ENCODE measurements at places on chromosomes 16 and 17. TPM values are rescaled to one million over a fixed set of nuclear protein-coding genes. Genes with fewer than 3 reads are reported as not detected.

SCIMP gene
- total RNA-seq, result not detected

KIF19 gene
- total RNA-seq, result 6.4 TPM

DNA sequence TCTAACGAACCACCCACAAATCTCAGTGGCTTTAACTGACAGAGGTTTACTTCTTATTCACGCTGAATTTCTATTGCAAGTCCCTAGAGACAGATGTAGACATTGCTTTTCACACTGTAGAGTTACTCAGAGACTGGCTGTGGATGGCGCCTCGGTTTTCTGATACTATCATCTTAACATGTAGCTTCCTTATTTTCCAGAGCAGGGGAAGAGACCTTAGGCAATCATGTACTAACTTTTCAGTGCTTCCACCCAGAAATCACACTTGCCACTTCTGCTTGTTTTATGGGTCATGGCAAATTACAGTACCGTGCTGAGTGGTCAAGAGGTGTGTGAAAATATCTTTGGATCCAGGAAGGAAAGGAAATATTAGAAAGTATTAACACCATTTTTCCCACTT lies 65.4 kb downstream of the MAF start:
- no peak for DNase-seq

DNA sequence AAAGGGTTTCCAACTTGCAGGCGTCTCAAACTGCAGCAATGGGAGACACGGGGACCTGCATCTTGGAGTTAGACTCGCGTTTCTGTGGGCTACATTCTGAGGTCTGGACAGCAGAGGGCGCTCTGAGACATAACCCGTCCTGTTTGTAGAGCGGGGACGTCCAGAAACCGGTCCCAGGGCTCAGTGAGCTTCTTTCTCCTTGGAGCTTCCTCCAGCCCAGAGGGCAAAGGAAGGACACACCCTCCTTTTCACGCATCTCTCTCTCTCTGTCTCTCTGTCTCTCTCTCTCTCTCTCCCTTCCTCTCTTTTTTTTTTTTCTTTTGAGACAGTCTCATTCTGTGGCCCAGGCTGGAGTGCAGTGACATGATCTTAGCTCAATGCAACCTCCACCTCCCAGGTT lies 19.8 kb downstream of the COX4I1 start:
- peak; percentile 89 for DNase-seq

GRCh38 chr17:29108823-29109476 lies 66.0 kb downstream of the PIPOX start:
- no peak for DNase-seq

DNA sequence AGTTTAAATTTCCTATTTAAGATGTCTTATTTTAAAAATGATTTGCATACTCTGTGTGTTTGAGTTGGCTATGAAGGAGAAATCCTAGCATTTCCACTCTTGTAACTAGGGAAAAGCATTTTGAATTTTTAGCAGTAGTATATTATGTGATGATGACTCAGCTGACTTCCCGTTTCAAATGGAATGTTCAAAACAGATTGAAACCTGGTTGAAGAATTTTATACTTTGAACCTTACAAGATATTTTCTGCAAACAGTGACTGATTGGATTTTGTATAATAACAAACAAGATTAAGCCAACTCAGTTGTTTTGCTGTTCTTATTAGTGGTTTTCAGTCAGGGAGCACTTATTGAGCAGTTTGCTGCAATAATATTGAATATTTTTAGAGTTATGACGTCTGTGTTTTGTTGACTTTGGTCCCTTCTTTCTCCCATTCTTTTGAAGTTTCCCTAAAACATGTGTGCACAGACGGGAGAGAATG lies 8.0 kb downstream of the TNRC6A start:
- peak; percentile 69 for DNase-seq

DNA sequence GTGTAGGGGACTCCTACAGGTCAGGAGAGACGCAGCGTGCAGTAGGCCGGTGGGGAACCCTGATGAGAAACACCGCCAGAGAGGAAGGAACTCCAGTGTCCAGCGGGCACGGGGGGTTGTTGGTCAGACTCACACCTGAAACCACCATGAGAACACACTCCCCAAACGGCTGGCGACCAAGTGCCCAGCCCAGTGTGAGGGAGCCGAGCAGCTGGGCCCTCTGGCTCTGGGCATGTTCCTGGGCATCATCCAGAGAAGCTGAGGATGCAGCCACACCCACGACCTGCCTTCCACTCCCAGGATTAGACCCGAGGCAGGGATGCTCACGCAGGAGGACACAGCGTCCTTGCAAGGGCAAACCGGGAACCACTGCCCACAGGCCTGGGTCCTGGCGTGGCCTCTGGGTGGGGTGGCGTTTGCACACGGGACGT lies 108.3 kb upstream of the ZNF750 start:
- no peak for DNase-seq

GRCh38 chr17:51124640-51125503 lies 4.2 kb upstream of the SPAG9 start:
- DNase-seq, result no peak

DNA sequence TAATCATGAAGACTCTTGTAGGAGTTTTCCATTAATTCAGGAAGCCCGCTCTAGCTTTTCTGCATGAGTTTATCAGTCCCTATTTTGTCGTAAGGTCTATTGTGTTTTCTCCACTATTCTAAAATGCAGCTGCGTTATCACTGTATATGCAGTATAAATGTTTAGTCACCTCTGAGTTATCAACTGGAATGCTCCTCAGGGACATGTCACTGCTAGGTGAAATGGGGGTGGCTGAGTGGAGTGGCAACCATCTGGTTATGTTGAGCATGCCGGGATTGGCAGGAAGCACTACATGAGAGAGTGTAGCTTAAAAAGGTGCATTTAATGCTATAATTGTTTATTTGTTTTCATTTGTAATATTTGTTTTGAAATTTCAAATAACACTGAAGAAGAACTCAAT lies 285.2 kb upstream of the ELAC2 start:
- DNase-seq, result no peak

- DNase-seq, result no peak
Observed at GRCh38 chr17:44793885-44794842, 35.4 kb downstream of the ADAM11 start.

GRCh38 chr17:17823433-17824118 lies 13.2 kb downstream of the SREBF1 start:
- DNase-seq, result peak; percentile 75

- DNase-seq, result peak; percentile 7
Observed at GRCh38 chr16:27174798-27175197, 28.5 kb upstream of the KDM8 start.

DNA sequence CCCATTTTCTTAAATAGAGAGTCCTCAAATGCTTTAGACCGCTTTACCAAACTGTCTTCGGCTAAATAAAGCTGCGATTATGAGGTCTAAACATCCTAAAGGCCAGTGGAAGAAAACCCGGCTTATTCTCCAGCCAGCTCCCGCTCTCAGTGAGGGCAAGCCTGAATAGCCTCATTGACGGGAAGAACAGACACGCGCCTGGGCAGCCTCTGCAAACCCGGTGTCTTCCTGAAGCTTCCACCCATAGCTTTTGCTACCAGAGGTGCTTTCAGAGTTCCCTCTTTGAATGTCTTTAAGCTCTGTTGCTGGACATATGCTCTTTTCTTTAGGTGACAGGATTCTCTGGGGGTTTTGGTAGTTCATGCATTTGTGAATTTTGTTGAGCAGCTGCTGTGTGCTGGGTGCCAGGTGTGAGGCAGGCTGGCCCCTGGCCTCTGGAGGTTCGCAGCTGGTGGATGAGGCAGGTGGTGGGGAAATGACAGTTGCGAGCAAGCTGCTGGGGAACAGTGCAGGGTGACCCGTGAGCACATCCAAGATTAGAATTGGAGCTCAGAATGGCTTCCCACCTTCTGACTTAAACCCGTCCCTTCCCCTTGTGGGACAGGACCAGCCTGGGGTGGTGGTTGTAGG lies 44.7 kb downstream of the CRISPLD2 start:
- no peak for DNase-seq

DNA sequence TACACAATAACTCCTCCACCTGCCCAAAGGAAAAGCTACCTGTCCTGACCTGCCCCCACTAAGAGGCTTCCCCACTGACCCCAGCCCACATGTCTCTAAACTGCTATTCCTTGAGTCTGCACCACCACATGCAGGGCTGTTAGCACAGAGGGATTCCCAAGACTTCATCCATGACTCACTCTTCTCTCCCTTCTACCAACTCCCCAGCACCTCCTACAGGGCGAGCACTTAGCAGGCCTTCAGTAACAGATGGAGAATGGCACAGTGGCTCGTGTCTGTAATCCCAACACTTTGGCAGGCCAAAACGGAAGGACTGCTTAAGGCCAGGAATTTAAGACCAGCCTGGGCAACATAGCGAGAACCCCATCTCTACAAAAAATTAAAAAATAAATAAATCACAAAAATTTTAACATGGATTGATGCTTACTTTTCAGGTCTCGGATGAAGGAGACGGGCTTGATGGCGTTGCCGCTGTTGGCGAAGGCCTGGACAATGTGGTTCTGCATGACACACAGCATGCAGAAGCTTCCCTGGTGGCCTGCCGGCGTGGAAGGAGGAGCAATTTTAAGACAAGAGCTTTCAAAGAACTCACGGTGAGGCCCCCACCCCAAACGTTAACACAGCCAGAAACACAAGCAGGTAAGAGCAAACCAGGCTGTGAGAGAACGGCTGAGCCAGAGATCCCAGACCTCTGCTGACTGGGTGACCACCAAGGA lies 12.0 kb downstream of the USP36 start:
- DNase-seq, result peak; percentile 68
